ENCODE measurements at places on chromosomes 7 and 10.
A peak's percentile ranks its signal among the peaks of the same experiment; 100 is the strongest.

GRCh38 chr7:44411306-44411705, 79.2 kb downstream of the NUDCD3 start:
- no peak overlapping the region for H3K4me3 ChIP-seq
- no peaks in the 10 kb centered on the region for H3K27me3 ChIP-seq
- DNase-seq: no peak
- H3K36me3 ChIP-seq: no peaks in the 10 kb centered on the region

- H3K27ac ChIP-seq: no peak overlapping the region
- peaks cover 3% of the 10 kb centered on the region for H3K36me3 ChIP-seq
- no peak for DNase-seq
- H3K4me1 ChIP-seq: peaks cover 10% of the 10 kb centered on the region
- no peak overlapping the region for H3K4me3 ChIP-seq
- no peaks in the 10 kb centered on the region for H3K27me3 ChIP-seq
These were observed 38.9 kb downstream of the TSPAN14 start for GRCh38 chr10:80492848-80493521.

GRCh38 chr7:108245523-108246226, 115.5 kb upstream of the LAMB4 start:
- no peaks in the 10 kb centered on the region for H3K4me1 ChIP-seq
- no peak overlapping the region for H3K4me3 ChIP-seq
- no peak for DNase-seq

DNA sequence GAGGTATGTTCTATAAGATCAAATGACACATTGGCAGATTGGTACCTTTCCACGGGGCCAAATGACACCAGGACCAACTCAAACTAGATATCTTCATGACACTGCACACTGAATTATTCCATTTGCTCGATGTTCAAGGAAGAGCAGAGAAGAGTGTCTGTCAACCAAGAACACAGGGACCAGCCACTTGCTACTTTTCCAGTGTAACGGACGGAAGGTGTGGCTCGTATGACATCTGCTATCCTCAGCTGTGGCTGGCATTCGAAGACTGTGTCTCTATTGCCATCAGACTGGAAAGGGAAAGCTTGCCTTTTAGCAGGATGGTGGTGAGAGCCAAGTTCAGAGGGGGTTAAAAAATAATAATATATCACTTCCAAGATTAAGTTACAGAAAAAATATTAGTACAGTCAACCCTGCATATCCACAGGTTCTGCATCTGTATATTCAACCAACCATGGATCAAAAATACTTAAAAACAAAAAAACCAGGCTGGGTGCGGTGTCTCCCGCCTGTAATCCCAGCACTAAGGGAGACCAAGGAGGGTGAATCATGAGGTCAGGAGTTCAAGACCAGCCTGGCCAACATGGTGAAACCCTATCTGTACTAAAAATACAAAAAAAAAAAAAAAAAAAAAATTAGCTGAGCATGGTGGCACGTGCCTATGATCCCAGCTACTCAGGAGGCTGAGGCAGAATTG, 237.1 kb downstream of the PRPF18 start:
- no peaks in the 10 kb centered on the region for H3K36me3 ChIP-seq
- no peak overlapping the region for H3K27ac ChIP-seq
- no peaks in the 10 kb centered on the region for H3K27me3 ChIP-seq

DNA sequence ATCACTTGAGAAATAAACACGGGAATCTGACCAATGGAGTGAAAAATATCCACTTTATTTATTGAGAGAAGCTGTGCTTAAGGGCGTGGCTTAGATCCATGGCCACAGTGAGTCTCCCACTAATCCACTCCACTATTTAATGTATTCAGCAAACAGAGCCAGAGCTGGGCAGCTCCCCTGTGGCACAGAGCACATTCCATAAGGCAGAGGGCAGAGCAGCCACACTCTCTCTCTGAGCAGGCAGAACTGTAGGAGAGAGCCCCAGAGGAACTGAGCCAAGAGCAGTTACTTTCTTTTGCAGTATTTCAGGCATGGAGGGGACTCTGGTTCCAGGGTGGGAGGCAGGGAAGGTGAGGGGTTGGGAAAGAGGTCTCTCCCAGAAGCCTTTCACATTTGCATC, 106.0 kb downstream of the GALNT17 start:
- H3K4me1 ChIP-seq: peaks cover 3% of the 10 kb centered on the region
- H3K27ac ChIP-seq: peak overlapping the region; percentile 77
- H3K36me3 ChIP-seq: no peaks in the 10 kb centered on the region
- no peak overlapping the region for H3K4me3 ChIP-seq
- peak; percentile 48 for DNase-seq

- H3K4me3 ChIP-seq: no peak overlapping the region
- H3K36me3 ChIP-seq: no peaks in the 10 kb centered on the region
- no peaks in the 10 kb centered on the region for H3K4me1 ChIP-seq
- H3K27me3 ChIP-seq: no peaks in the 10 kb centered on the region
- DNase-seq: no peak
- no peak overlapping the region for H3K27ac ChIP-seq
These were observed 499.9 kb upstream of the FZD8 start for GRCh38 chr10:36141856-36142560.

GRCh38 chr7:21251151-21251800, 176.6 kb upstream of the SP4 start:
- H3K27ac ChIP-seq: peak overlapping the region; percentile 38
- DNase-seq: peak; percentile 36
- no peak overlapping the region for H3K4me3 ChIP-seq
- H3K27me3 ChIP-seq: no peaks in the 10 kb centered on the region
- no peaks in the 10 kb centered on the region for H3K4me1 ChIP-seq
- no peaks in the 10 kb centered on the region for H3K36me3 ChIP-seq

GRCh38 chr7:105680505-105681187, 99.4 kb upstream of the EFCAB10 start:
- H3K4me1 ChIP-seq: peaks cover 9% of the 10 kb centered on the region
- no peaks in the 10 kb centered on the region for H3K27me3 ChIP-seq
- H3K4me3 ChIP-seq: no peak overlapping the region
- no peak for DNase-seq

- no peak overlapping the region for H3K27ac ChIP-seq
- no peak overlapping the region for H3K4me3 ChIP-seq
- no peak for DNase-seq
These were observed 32.3 kb upstream of the ANTXRL start for GRCh38 chr10:46254467-46254866.

- no peak overlapping the region for H3K4me3 ChIP-seq
- no peak overlapping the region for H3K27ac ChIP-seq
- H3K4me1 ChIP-seq: peaks cover 12% of the 10 kb centered on the region
- no peaks in the 10 kb centered on the region for H3K36me3 ChIP-seq
- DNase-seq: no peak
These were observed 370.1 kb downstream of the RPS24 start for GRCh38 chr10:78403781-78404180.

DNA sequence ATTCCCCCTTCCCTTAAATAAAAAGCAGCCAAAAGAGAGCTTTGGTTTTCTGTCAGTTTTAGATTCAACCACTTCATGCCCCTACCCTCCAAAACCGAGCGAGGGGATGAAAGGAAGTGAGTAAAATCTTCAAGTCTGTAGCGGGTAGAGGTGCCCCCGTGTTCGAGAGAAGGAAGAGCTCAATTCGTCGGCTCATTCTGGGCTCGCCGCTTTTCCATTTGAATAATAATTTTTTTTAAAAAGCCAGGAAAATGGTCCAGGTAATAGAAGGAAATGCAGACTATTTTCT, 436.2 kb upstream of the GALNT17 start:
- peak overlapping the region; percentile 83 for H3K4me3 ChIP-seq
- no peaks in the 10 kb centered on the region for H3K36me3 ChIP-seq
- DNase-seq: no peak
- no peaks in the 10 kb centered on the region for H3K4me1 ChIP-seq
- no peaks in the 10 kb centered on the region for H3K27me3 ChIP-seq

DNA sequence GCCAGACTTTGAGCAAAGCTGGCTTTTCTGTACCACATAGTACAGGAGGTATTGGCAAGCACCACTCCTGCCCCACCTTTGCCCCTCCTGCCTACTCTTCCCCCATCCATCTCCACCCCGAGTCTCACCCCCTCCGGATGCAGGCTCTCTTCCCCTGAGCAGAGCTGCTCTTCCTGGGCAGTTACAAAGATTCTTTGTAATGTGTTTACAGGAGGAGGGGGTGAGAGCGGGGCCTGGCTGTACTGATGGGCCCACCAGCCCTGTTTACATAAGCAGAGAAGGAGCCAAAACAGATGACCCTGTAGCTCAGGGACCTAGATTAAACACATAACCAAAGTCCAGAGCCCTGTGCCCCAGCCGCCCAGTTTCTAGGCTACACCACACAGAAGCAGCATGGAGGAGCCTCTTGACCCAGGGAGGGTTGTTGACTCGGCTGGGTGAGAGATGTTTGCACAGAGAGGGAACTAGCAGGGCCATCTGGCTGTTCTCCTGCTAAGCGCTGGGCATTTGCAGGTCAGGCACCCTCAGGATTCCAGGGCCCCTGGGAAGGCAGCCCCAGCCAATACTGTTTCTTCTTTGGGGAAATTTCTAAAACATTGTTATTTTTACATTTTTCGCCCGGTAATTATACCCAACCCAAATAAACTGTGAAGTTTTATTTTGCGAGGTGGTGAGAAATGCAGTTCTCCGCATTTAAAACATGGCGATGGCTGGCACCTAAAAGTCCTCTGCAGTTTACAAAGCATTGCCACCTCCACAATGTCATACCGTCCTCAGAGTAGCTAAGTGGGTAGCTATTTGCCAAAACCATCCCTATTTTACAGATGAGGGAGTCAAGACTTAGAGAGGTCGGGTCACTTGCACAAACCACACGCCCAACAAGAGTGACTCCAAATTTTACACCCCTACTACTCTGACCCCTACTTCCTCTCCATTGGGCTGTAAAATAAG, 11.4 kb upstream of the ZKSCAN1 start:
- no peak overlapping the region for H3K4me3 ChIP-seq
- peak; percentile 71 for DNase-seq
- H3K27ac ChIP-seq: peak overlapping the region; percentile 93
- no peaks in the 10 kb centered on the region for H3K27me3 ChIP-seq

- H3K4me3 ChIP-seq: no peak overlapping the region
- peaks cover 14% of the 10 kb centered on the region for H3K4me1 ChIP-seq
- DNase-seq: no peak
- H3K27me3 ChIP-seq: no peaks in the 10 kb centered on the region
These were observed 3.0 kb downstream of the VOPP1 start for GRCh38 chr7:55569269-55569663.

GRCh38 chr7:76020031-76020714, 25.8 kb upstream of the TMEM120A start:
- H3K27ac ChIP-seq: no peak overlapping the region
- H3K4me3 ChIP-seq: no peak overlapping the region
- no peaks in the 10 kb centered on the region for H3K27me3 ChIP-seq
- no peaks in the 10 kb centered on the region for H3K4me1 ChIP-seq

- DNase-seq: no peak
- no peaks in the 10 kb centered on the region for H3K36me3 ChIP-seq
- no peaks in the 10 kb centered on the region for H3K4me1 ChIP-seq
- no peaks in the 10 kb centered on the region for H3K27me3 ChIP-seq
- no peak overlapping the region for H3K27ac ChIP-seq
These were observed 316.8 kb downstream of the PCDH15 start for GRCh38 chr10:54484186-54484585.

GRCh38 chr7:139855498-139856270, 26.6 kb downstream of the TBXAS1 start:
- H3K27me3 ChIP-seq: no peaks in the 10 kb centered on the region
- no peak for DNase-seq
- H3K4me1 ChIP-seq: no peaks in the 10 kb centered on the region
- H3K4me3 ChIP-seq: no peak overlapping the region

GRCh38 chr7:147756300-147756699, 834.3 kb upstream of the C7orf33 start:
- H3K36me3 ChIP-seq: no peaks in the 10 kb centered on the region
- H3K4me3 ChIP-seq: no peak overlapping the region
- no peaks in the 10 kb centered on the region for H3K27me3 ChIP-seq
- DNase-seq: no peak

DNA sequence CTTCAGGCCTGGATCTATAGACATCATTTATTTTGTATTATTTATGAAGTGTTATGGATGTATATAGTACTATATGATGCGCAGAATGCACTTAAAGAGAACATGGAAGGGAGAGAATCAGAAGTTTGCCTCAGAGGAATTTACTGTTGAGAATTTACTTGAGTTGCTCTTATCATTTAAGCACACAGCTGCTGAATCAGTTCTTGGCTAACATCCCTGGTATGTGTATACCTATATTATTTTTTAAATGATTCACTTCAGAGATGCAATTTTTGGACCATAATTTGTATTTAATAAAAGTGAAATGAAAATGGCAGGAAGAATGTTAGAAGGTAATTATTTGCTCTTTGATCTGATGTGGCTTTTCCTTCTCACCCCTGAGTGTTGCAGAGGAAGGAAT, 191.6 kb downstream of the BICC1 start:
- H3K36me3 ChIP-seq: no peaks in the 10 kb centered on the region
- H3K4me1 ChIP-seq: no peaks in the 10 kb centered on the region
- no peak for DNase-seq
- H3K27me3 ChIP-seq: no peaks in the 10 kb centered on the region

DNA sequence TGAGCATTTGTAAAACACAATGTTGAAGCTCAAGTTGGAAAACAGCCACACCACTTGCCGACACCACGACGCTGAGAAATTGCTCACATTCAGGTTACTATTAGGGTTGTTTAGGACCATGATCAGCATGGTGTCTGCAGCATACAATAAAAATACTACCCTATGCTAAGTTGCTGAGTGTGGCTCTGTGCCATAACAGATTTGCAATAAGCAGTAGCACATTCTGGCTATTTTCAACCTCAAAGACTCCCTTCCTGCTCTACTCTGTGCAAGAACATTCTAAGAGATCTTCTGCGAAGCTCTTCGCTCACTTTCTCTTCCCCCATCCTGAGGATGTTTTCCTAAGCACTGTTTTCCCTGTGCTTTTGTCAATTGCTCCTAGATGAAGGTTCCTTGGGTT, 38.3 kb downstream of the GPAM start:
- H3K27me3 ChIP-seq: no peaks in the 10 kb centered on the region
- no peaks in the 10 kb centered on the region for H3K4me1 ChIP-seq
- H3K27ac ChIP-seq: no peak overlapping the region
- DNase-seq: no peak
- no peak overlapping the region for H3K4me3 ChIP-seq

GRCh38 chr10:106708506-106708905, 456.0 kb downstream of the SORCS1 start:
- H3K27ac ChIP-seq: no peak overlapping the region
- H3K27me3 ChIP-seq: no peaks in the 10 kb centered on the region
- no peak overlapping the region for H3K4me3 ChIP-seq
- no peak for DNase-seq
- H3K36me3 ChIP-seq: no peaks in the 10 kb centered on the region

GRCh38 chr7:154864523-154864891, 138.4 kb downstream of the PAXIP1 start:
- H3K27ac ChIP-seq: no peak overlapping the region
- H3K4me3 ChIP-seq: no peak overlapping the region
- H3K36me3 ChIP-seq: no peaks in the 10 kb centered on the region

DNA sequence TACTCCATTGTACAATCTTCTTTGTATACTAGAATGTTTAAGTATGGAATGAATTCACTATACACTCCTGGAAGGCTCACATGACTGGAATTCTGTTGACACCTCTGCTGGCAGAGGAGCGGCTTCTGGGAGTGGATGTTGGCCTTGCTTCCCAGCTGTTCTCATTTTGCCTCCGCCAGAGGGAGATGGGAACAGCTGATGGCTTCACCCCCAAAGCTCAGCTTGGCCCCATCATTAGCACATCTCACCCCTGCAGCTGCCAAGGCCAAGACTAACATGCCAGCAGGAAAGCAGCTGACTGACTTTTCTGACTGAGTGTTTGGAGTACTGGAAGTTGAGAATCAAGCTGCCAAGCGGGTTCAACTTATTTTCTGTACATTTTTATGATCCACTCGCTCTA, 15.1 kb downstream of the ADAM12 start:
- H3K27me3 ChIP-seq: no peaks in the 10 kb centered on the region
- no peak for DNase-seq
- no peak overlapping the region for H3K4me3 ChIP-seq
- no peaks in the 10 kb centered on the region for H3K4me1 ChIP-seq
- no peaks in the 10 kb centered on the region for H3K36me3 ChIP-seq

- no peaks in the 10 kb centered on the region for H3K4me1 ChIP-seq
- DNase-seq: no peak
- no peaks in the 10 kb centered on the region for H3K36me3 ChIP-seq
- no peaks in the 10 kb centered on the region for H3K27me3 ChIP-seq
These were observed 93.5 kb downstream of the WNT2 start for GRCh38 chr7:117229350-117229749.

Measured in prostate gland (tissue), 2 donors.